Cortex of kidney (tissue), 1 donor: ENCODE measurements at places on chromosomes 5 and 9.

- DNase-seq: no peak
Measured at GRCh38 chr5:180395540-180396274, 42.6 kb upstream of the GFPT2 start.

GRCh38 chr5:133108481-133108921, 56.7 kb downstream of the HSPA4 start:
- no peak for DNase-seq

DNA sequence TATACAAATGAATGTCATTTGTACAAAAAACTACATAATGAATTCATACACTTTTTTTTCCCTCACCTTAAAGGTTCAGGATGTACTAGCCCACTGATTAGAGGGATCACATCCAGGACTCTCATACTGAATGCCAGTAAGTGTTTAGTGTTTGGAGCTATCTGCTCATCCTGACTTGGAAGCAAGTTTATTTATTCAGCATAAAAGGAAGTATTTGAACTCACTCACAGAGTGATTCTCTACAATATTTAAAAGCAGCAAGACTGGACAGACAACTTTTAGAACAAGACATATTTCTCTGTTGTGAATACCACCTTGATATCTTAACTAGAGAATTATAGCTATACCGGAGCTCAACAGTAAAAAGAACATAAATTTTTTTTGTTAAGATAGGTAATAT, 14.8 kb upstream of the IQGAP2 start:
- DNase-seq: no peak

GRCh38 chr9:134982311-134982710, 64.6 kb upstream of the FCN1 start:
- DNase-seq: no peak

DNA sequence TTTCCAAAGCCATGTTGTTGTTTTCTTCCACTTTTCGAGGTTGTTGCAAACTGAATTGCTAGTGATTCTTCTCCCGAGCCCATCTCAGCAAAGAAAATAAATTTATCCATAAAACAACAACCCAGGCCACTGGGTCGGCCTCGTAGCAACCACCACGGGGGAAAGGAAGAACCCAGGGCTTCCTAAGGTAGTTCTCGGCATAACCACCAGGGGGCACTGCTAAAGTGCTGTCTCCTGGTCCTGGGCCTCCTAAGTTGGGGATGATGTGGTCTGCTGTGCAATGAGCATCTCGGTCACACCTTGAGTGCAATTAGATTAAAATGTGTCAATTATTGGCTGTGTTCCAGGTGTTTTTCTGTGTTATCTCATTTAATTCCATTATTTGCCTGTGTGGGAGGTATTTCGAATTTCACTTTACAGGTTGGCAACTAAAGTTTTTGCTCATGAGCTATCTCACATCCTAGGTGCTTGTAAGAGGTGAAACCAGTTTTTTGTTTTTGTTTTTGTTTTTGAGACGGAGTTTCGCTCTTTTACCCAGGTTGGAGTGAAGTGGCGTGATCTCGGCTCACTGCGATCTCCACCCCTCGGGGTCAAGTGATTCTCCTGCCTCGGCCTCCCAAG, 102.8 kb upstream of the DAP start:
- no peak for DNase-seq

DNA sequence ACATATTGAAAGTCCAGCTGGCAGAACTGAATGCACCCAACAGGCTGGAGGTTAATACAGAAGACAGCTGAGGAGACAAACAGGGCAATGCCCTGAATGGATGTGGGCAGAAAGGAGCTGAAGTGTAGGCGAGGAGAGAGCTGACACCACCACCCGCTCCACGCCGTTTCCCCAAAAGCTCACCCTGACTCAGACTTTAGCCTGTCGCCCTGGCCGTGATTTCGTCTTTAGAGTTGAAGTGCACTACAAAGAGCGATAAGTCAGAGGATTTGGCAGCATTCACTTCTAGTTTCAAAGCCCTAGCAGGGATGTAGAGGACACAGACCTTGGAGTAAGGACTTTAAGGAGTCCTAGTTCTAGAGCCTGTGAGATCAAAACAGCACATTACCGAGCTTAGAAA, 2.2 kb upstream of the ERAP1 start:
- no peak for DNase-seq

DNA sequence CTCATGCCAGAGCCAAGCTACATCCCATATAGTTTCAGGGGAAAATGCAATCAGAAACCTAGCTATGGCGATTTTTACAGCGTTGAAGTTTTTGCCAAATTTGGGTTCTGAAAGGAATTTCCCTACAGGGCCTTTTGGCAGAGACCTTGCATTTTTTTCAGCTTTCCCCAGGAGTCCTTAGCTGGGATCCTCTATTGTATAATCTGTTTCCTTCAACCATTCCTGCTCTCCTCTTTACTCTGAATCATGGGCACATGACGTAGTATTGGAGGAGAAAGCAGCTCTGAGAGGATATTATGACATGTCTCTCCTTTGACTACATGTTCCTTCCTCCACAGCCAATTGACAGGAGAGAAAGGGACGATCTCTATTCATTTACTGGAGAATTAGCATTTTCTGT, 118.5 kb upstream of the ERCC6L2 start:
- no peak for DNase-seq

DNA sequence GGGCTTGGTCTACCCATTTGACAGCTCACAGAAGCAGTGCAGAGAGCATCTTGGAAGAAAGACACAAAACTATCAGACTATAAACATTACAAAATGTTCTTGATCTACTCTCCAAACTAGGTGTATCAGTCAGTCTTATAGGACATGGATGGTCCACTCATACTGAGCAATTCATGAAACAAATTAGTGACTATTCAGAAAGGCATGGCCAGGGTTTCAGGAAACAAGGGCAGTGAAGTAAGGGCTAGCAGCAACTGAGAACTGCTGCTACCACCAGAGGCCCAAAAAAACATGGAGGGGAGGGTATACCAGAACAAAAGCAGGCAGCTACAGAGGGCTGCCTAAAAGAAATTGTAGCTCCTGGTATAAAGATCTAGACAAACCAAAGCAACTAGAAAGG, 287.0 kb downstream of the PIK3R1 start:
- DNase-seq: no peak

- DNase-seq: no peak
Measured at GRCh38 chr5:116553366-116553765, 21.3 kb downstream of the SEMA6A start.

- no peak for DNase-seq
Measured at GRCh38 chr5:80172067-80172695, 83.7 kb downstream of the SERINC5 start.

GRCh38 chr9:133901184-133901835, 90.8 kb downstream of the VAV2 start:
- DNase-seq: no peak

- no peak for DNase-seq
Measured at GRCh38 chr5:24854850-24855249, 210.1 kb upstream of the CDH10 start.

- no peak for DNase-seq
Measured at GRCh38 chr5:7018198-7018597, 305.0 kb downstream of the TENT4A start.

GRCh38 chr9:7360513-7360912, 439.1 kb downstream of the DMAC1 start:
- DNase-seq: no peak

DNA sequence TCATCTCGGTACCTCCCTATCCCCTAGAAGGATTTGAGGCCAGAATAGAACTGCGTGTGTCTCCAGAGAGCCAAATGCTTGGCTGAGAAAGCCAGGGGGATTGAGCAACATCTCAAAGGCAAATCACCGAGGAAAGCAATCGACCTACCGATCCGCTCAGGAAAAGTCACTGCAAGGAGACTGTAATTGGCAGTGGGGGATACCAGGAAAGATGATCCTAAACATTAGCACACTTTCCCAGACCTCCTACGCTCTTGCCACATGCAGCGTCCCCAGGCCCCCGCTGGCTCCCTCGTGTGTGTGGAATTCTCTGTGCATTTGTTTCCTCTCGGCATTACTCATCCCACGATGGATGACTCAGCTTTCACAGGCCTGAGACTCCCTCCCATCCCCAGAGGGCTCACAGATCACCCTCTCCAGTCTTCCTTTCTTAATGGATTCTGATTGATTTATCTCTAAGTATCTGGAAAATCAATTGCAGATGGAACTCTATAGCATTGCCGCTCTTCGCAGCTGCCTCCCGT, 82.2 kb upstream of the ICE1 start:
- no peak for DNase-seq

GRCh38 chr5:1526190-1526631, 2.5 kb upstream of the LPCAT1 start:
- no peak for DNase-seq

- no peak for DNase-seq
Measured at GRCh38 chr9:7067169-7067568, 309.4 kb downstream of the KDM4C start.

GRCh38 chr9:137306850-137307254, 4.8 kb upstream of the NRARP start:
- DNase-seq: no peak

DNA sequence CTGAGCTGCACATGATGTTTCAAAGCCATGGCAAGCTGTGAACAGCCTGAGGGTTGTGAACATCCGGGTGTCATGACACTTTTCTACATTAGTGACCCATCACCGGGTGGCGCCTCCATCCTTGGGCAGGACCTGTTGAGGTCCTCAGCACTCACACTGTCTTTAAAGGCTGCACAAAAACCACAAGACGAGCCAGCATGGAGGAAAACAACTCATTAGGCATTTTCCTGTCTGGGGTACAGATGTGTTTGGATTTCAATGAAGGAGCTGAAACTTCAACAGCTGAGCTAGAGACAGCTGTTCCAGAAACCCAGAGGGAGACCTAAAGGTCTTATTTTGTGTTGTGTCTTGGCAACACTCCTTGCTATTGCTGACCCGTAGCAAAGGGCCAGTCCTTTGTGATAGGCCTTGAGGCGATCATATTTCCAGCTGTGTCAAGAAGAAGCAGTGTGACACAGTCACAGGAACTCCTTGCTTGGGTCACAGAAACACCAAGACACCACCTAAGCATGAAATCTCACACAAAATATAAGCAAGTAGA, 151.8 kb upstream of the VLDLR start:
- no peak for DNase-seq

DNA sequence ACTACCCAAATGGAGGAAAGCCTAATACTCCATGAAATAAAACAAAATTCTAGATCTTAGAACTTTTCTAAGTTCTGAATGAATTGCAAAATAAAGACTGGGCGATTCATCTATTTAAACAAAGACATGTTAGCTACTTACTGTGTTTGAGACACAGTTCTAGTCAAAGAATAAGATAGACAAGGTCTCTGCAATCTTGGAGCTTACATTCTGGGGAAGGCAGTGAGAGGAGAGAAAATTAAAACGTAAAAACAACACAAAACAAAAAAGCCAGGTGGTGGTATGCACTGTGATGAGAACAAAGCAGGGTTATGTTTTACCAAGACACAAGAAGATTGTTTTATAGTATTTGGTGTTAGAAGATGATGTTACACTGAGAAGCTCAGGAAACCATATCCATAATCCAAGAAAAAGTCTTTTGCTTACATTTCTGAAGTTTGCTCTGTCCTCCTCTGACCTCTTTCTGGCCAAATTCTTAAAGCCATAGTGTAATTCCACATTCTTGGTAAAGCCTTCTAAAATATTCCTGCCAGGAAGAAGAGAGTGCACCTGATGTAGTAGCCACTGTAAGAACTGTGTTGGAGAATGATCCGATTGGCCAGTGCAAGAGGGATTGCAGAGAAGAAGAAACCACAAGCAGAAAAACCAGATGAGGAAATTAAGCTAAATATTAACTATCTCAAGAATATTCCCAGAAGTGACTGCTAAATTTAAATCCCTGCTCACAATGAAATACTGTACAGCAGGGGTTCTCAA, 218.4 kb downstream of the PCSK1 start:
- DNase-seq: no peak

- DNase-seq: no peak
Measured at GRCh38 chr5:142385194-142385593, 60.4 kb upstream of the SPRY4 start.

DNA sequence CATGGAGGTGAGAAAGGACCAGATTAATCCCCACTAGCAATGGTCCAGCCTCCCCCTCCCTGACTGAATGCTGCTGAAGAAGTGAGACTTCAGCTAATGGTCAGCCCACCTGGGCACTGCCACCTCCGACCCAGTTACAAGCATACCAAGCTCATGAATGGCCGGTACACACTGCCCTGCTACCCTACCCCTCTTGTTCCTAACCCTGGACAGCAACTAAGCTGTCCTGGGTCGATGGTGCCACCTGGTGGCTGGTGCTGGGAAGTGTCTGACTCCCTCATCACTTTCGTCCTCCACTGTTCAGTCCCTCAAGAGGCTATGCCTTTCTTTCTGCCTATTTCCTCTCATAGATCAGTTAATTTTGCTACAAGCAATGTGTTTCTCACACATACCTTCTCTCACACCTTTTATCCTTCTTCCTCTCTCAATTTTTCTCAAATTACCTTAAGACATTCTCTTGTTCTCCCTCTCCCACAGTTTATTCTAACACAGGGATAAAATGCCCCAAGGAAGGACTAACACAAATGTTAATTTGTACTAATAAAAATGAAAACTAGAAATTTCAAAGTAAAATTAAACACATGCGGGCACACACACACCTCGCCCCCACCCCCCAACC, 42.4 kb downstream of the PAX5 start:
- no peak for DNase-seq

GRCh38 chr5:178460598-178460997, 129.6 kb downstream of the COL23A1 start:
- no peak for DNase-seq

DNA sequence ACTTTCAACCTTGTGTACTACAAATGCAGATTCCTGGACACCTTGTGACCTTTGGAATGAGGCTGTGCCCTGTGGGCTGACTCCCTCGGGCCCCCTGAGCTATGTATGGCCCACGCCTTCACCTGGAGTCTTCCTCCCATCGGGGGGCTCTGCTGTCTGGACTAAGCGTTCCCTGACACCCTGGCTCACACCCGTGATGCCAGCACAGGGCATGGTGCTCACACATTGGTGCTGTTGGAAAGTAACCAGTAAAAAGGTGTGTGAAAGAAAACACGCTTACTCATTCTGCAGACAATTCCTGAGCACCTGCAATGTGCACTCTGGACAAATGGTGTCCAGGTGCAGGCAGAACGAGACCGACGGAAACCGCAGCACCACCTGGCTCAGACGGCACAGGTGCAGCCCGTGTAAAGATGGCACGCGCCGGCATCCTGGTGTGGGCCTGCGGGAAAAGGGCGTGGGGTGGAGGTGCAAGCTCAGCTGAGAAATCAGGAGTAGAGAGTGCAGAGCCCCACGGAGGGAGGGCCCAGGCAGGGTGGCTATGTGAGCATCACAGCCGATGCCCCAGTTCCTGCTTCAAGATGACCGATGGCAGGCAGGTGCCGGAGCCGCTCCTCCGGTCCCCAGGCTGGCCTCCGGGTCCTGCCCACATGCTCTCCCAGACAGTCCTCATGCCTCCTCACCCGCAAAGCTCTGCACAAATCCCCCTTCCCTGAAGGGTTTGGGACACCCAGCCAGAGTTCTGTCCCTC, 11.0 kb downstream of the LPCAT1 start:
- no peak for DNase-seq

GRCh38 chr5:172533058-172533398, 78.7 kb upstream of the SH3PXD2B start:
- no peak for DNase-seq

GRCh38 chr9:89634995-89635742, 30.4 kb downstream of the GADD45G start:
- DNase-seq: no peak

GRCh38 chr9:92965759-92966517, 18.6 kb downstream of the FGD3 start:
- DNase-seq: no peak
